Fibroblast of lung (primary cell): ENCODE measurements at places on chromosomes 4 and X. TPM values are rescaled to one million over a fixed set of nuclear protein-coding genes. Genes with fewer than 3 reads are reported as not detected.

The HEPH gene
- total RNA-seq, result 28.9 and 43.1 TPM in 2 replicates

The REPS2 gene
- total RNA-seq, result 0.50 and 0.77 TPM in 2 replicates

The SH3D19 gene
- 17.7 and 31.4 TPM in 2 replicates for total RNA-seq

The CT45A3 gene
- total RNA-seq, result not detected in 2 replicates

The KLKB1 gene
- total RNA-seq, result 0.17 and 0.26 TPM in 2 replicates
